ENCODE measurements at places on chromosomes 6 and 20. TPM values are rescaled to one million over a fixed set of nuclear protein-coding genes. Genes with fewer than 3 reads are reported as not detected.

DNA sequence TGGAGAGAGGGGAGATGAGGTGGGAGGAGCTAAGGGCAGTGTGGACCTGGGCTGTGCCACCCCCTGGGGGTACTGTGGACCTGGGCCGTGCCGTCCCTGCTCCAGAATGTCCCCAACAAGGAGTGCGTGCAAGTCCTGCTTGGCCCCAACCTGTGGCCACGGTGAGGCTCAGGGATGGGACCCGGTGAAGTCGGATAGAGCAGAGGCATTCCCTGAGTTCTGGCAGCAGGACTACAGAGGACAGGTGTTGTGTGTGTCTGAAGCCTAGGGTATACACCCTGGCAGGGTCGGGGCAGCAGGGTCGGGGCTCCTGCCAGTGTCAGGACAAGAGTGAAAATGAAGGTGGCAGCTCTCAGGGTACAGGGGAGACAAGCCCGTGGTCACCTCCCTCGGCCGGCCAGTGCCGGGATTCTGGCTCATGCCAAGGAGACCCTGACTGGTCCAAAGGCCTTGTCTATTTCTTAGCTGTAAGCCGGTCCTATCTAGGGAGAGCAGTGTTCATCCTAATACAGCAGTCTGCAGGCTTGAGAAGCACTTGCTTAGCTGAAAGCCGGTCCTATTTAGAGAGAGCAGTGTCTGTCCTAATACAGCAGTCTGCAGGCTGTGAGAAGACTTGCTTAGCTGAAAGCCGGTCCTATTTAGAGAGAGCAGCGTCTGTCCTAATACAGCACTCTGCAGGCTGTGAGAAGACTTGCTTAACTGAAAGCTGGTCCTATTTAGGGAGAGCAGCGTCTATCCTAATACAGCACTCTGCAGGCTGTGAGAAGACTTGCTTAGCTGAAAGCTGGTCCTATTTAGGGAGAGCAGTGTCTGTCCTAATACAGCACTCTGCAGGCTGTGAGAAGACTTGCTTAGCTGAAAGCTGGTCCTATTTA, 95.9 kb downstream of the SMOC2 start:
- DNase-seq: no peak

The F13A1 gene
- total RNA-seq: 47.9 TPM

GRCh38 chr6:27642744-27643456, 170.0 kb upstream of the ZNF184 start:
- DNase-seq: no peak

GRCh38 chr6:103797738-103798137, 1062.0 kb downstream of the HACE1 start:
- DNase-seq: no peak

- no peak for DNase-seq
Measured at GRCh38 chr6:93079061-93079460, 340.3 kb downstream of the EPHA7 start.

DNA sequence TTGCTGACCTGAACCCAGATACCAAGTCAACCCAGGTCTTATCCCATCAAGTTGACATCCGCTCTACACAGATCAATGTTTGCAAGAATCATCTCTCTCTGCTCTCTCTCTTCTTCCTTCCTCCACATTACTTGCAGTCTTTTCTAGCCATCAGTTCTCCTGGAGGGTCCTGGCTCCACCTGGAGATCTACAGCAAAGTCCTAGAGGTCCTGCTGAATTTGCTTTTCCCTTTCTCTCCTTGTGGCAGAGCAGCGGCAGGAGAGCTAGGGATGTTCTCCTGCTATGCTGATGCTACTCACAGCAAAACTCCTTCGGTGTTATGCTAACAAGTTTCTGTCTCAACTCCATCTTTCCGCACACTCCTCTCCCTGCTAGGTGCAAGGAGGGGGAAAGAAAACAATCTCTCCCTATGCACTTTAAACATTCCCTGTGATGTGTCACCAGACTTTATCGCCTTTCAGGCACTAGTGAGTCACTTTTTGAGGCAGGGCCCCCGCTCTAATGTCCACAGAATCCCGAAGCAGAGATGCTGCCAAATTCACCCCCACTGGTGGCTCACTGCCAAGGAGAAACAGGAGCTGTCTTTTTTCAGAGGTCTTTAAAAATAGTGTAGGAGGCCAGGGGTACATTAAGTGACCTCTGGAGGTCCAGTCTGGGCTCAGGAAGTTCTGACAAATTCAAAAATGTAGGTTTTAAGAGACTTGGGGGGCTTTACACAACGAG, 62.6 kb downstream of the FAM50B start:
- peak; percentile 72 for DNase-seq

GRCh38 chr6:25883536-25883935, 9.5 kb upstream of the SLC17A3 start:
- no peak for DNase-seq

DNA sequence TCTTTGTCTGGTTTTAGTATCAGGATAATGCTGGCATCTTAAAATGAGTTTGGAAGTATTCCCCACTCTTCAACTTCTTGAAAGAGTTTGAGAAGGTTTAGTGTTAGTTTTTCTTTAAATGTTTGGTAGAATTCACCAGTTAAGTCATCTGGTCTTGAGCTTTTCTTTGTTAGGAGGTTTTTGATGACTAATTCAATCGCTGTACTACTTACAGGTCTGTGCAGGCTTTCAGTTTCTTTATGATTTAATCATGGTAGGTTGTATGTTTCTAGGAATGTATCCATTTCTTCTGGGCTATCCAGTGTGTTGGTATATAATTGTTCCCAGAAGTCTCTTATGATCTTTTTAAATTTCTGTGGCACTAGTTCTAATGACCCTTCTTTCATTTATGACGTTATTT, 215.5 kb downstream of the LRFN2 start:
- no peak for DNase-seq

DNA sequence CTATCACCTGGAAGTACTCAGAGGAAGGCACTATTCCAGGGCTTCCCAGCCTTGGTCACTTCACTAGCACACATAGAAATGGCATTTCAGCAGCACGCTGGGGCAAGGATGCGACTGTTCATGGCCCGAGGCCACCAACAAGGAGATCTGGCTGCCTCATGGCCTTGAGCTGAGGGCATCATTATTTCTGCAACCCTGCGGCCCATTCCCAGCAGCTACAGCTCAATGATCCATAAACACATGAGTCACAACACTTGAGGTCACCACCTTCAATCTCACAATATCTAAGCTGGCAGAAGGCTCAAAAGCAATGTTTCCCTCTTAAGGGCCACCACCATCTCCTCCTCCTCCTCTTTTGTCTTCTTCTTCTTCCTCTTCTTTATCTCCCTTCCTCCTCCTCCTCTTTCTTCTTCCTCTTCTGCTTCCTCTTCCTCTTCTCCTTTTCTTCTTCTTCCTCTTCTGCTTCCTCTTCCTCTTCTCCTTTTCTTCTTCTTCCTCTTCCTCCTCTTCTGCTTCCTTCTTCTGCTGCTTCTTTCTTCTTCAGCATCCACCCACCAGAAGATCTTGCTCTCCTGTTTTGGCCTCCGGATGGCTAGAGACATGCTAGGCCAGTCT, 382.9 kb upstream of the CNR1 start:
- DNase-seq: no peak

DNA sequence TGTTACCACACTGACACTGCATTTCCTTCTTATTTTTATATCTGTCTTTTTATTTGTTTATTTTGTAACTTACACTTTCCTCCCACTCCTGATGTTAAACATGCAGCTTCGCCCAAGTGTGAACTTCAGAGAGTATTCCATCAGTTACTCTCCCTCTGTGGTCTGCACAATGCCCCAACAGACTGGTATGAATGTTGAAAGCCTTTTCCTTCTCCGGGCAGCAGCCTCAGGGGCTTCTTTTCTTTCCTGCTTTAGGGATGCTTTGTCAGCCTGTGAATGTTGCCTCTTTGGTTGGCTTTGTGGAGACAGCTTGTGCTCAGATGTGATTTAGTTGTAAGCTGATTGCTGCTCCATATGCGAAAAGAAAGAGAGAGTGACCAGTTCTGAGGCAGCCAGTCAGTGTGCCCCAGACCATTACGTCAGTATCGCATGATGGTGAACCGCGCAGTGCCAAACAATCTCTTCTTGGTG, 44.0 kb downstream of the SMPDL3A start:
- no peak for DNase-seq

- no peak for DNase-seq
Measured at GRCh38 chr6:114327074-114327473, 15.7 kb downstream of the HS3ST5 start.

The PCSK2 gene
- total RNA-seq: 5.4 TPM

- no peak for DNase-seq
Measured at GRCh38 chr6:150668900-150669302, 69.2 kb downstream of the PLEKHG1 start.

- DNase-seq: no peak
Measured at GRCh38 chr6:84526631-84527030, 237.8 kb downstream of the TBX18 start.

The RBPJL gene
- total RNA-seq: not detected

DNA sequence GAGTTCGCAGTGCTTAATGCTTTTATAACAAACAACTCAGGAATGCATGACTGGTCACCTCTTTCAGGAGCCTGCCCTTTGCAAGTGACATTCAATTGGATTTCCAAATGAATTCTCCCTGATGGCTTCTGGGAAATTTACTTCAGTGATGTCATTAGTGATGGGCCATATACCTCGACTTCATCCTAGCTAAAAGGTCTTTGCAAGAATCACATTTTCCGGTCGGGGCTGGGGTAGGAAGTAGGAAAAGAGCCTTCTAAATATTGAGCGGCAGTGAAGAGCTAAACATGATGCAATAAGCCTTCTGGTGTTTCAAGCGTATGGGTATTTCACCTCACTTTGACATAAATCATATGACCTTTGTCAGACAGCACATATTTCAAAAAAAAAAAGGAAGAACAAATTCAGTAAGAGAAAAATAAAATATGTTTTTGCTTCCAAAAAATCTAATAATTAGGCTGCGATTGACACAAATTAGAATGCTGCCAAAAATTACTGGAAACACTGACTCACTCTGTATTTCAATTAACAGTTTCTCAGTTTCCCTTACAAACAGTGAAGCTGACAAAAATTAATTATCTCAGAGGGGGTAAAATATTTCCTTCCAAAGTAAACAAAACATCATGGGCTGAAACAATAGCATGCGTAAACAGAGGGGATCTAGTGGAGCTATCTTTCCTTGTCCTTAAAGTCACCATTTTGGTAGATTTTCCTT, 39.8 kb downstream of the ADTRP start:
- DNase-seq: no peak

The RSPH4A gene
- under 0.01 TPM for total RNA-seq

- DNase-seq: no peak
Measured at GRCh38 chr6:144447472-144447871, 162.3 kb downstream of the UTRN start.

GRCh38 chr6:34423254-34423653, 2.6 kb downstream of the RPS10 start:
- no peak for DNase-seq

GRCh38 chr20:6848992-6849391, 81.5 kb downstream of the BMP2 start:
- no peak for DNase-seq

The SUMO4 gene
- total RNA-seq: 3.4 TPM

DNA sequence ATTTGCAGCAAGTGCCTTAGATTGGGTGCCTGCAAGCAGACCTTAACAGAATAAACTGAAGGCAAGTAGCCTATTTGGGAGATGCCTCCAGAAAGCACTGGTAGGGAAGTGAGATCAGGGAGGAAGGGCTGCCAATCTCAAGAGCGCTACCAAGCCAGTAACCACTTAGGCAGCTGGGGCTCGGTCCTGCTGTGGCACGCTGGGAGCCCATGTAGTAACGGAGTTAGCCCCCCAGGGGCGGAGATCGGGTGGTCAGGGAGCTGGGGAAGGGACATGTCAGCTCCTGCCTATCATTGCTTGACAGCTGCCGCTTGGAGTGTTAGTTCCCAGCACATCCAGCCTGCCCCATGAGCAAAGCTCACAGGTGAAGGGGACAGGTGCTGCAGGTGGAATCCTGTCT, 127.0 kb downstream of the CEBPB start:
- peak; percentile 61 for DNase-seq

DNA sequence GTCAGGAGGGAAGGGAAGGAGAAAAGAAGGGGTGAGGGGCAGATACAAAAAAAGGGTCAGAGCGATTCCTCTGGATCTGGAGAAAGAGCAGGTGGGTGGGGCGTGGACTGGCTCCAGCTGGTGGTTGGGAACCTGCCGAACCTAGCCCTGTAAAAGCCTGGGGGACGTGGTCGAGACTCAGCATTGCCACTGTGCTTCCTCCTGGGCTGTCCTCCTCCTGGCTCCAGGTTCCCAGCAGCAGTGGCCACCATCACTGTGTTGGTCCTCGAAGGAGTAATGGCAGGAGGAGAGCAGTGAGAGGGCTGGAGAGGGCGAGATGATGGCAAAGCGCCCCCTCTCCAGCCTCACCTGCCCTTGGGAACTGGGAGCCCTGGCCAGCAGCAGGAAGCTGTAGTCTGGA, 3.5 kb upstream of the RAET1L start:
- no peak for DNase-seq

- no peak for DNase-seq
Measured at GRCh38 chr6:168956141-168956838, 297.4 kb downstream of the THBS2 start.

The KCNB1 gene
- total RNA-seq: 20.6 TPM

DNA sequence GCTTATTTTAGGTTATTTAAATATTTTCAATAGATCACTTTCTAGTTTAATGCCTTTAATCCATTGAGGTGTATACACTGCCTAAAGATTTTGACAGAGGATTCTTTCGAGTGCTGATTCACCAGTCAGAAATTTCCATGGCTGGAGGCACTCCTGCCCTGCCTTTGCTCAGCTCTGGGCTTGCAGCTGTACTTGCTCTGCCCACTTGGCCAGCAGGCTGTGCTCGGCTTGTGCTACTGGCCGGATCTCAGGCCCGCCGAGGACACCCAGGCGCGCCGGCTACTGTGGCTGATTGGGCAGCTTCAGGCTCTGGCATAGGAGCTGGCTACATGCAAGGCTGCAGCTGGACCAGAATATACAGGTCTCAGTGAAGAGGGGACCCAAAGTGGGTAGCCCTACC, 675.1 kb upstream of the MMS22L start:
- no peak for DNase-seq

The ATP9A gene
- 31.0 TPM for total RNA-seq

The GHRH gene
- total RNA-seq: not detected
